Activated naive CD4-positive, alpha-beta T cell treated with anti-CD3 and anti-CD28 coated beads, Interleukin-2, amount 50 U/mL, for 72 hours (primary cell): ENCODE measurements at places on chromosomes 7 and 10. TPM values are rescaled to one million over a fixed set of nuclear protein-coding genes. Genes with fewer than 3 reads are reported as not detected.

The HOXA6 gene
- 0.31 TPM for total RNA-seq

The MMP21 gene
- not detected for total RNA-seq

The KLLN gene
- 0.50 TPM for total RNA-seq

The IGF2BP3 gene
- 0.56 TPM for total RNA-seq

The ANKRD7 gene
- 0.70 TPM for total RNA-seq

The ADGRA1 gene
- total RNA-seq: not detected

The LHPP gene
- total RNA-seq: 13.0 TPM

The MMRN2 gene
- not detected for total RNA-seq
